Myocyte (in vitro differentiated cells): ENCODE measurements at places on chromosomes 4 and X. TPM values are rescaled to one million over a fixed set of nuclear protein-coding genes. Genes with fewer than 3 reads are reported as not detected.

- no peak for DNase-seq
These were observed 472.3 kb downstream of the GRID2 start for GRCh38 chr4:92776080-92776479.

Gene DGKK
- not detected in 2 replicates for total RNA-seq

- DNase-seq, result peak; percentile 44
These were observed 136.2 kb downstream of the TBC1D19 start for GRCh38 chr4:26719954-26720552.

- DNase-seq, result no peak
These were observed 36.7 kb downstream of the AGA start for GRCh38 chr4:177405508-177405907.

DNA sequence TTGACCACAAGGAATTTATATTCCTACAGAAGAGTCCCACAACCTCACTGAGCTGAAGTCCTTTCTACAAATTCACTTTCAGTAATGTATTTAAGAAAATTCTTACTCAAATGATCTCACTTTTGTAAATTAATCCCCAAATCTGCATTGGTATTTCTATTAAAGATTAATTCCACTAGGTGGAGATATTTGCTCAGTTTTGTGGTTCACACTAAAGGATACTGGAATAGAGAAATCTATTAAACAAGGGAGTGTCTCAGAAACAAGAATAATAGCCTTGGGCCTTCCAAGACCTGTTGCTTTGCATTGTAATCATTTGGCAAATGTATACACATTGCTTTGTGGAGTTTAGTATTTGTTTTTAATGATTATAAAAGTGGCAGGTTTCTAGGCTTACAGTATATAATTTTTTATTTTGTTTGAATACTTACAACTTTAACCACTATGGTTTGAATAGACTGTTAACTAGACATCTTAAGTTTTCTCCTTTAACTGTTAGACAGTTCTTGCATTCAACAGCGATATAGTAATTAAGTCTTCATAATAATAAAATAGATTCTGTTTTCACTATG, 25.9 kb downstream of the CFAP299 start:
- DNase-seq, result peak; percentile 38

GRCh38 chrX:39762266-39762841, 335.4 kb downstream of the BCOR start:
- peak; percentile 50 for DNase-seq

Gene STK32B
- total RNA-seq, result 0.29 and 0.52 TPM in 2 replicates

DNA sequence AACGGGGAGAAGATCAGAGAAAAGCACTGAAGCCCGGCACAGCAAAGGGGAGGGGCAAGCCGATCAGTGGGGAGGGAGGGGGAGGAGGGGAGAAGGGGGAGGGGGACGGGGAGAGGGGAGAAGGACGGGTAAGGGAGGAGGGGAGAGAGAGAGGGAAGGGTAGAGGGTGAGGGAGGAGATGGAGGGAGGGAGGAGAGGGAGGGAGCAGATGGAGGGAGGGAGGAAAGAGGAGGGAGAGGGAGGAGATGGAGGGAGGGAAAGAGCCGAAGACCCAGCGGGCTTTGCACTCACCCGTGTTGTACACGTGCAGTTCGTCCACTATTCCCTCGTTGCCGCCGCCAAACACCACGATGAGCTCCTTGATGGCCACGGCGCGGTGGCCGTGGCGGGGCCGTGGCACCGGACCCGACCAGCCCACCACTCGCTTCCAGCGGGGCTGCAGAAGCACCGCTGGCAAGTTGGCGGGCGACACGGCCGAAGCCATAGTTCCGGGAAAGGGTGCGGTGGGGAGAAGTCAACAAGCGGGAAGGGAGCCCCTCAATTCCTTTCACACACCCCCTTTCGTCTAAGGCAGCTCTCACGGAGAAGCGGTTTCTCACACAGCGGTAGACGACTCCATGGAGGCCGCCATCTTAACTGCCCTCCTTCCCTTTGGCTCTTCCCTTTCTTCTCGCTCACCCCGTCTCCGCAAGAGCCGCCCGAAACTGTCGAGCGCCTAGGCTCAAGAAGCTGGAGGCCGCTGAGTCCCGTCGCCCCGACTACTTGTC, 1.1 kb downstream of the HCFC1 start:
- peak; percentile 69 for DNase-seq

DNA sequence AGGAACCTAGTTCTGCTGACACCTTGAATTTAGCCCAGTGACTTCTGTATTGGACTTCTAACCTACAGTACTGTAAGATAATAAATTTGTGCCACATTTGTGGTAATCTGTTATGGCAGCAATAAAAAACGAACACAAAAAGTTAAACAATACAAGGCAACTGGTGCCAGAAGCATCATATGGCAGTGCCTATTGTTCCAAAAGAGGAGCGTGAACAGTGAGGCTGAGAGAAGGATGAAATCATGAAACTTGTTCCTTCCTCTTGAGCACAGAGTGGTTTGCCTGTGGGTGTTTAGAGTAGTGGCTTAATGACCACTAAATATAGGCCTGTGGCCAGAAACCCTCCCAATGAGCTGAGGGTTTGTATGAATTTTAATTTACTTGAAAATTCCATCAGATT, 69.7 kb upstream of the PGRMC2 start:
- DNase-seq, result peak; percentile 30
